ENCODE measurements at places on chromosomes 11 and 22. TPM values are rescaled to one million over a fixed set of nuclear protein-coding genes. Genes with fewer than 3 reads are reported as not detected.

GRCh38 chr11:111833524-111833923 is 37.9 kb downstream of the ALG9 start:
- no peak overlapping the region for H3K4me3 ChIP-seq
- DNase-seq, result peak; percentile 8
- H3K4me1 ChIP-seq, result no peaks in the 10 kb centered on the region
- H3K36me3 ChIP-seq, result no peaks in the 10 kb centered on the region
- H3K27ac ChIP-seq, result no peak overlapping the region
- H3K27me3 ChIP-seq, result no peaks in the 10 kb centered on the region

GRCh38 chr11:36130401-36130800 is 158.8 kb downstream of the COMMD9 start:
- DNase-seq, result no peak
- no peak overlapping the region for H3K27ac ChIP-seq
- no peaks in the 10 kb centered on the region for H3K27me3 ChIP-seq

The IL17RA gene
- total RNA-seq, result 9.6 TPM

The RAPSN gene
- total RNA-seq, result not detected
